CD4-positive, alpha-beta memory T cell (primary cell): ENCODE measurements at places on chromosomes 11 and 22.
A peak's percentile ranks its signal among the peaks of the same experiment; 100 is the strongest.

GRCh38 chr11:64624883-64625481, 34.0 kb downstream of the SLC22A12 start:
- no peak for DNase-seq

DNA sequence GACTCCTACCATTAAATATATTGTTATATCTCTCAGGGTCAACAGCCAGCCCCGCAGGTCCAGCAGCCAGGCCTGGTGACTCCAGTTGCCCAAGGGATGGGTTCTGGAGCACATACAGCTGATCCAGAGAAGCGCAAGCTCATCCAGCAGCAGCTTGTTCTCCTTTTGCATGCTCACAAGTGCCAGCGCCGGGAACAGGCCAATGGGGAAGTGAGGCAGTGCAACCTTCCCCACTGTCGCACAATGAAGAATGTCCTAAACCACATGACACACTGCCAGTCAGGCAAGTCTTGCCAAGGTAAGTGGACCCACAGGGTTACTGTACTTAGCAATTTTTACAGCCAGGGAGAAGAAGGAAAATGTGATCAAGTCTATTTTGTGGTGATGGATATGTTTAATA, 35.1 kb downstream of the EP300 start:
- DNase-seq, result no peak

GRCh38 chr22:35752863-35753189, 35.2 kb downstream of the APOL5 start:
- no peak for DNase-seq

DNA sequence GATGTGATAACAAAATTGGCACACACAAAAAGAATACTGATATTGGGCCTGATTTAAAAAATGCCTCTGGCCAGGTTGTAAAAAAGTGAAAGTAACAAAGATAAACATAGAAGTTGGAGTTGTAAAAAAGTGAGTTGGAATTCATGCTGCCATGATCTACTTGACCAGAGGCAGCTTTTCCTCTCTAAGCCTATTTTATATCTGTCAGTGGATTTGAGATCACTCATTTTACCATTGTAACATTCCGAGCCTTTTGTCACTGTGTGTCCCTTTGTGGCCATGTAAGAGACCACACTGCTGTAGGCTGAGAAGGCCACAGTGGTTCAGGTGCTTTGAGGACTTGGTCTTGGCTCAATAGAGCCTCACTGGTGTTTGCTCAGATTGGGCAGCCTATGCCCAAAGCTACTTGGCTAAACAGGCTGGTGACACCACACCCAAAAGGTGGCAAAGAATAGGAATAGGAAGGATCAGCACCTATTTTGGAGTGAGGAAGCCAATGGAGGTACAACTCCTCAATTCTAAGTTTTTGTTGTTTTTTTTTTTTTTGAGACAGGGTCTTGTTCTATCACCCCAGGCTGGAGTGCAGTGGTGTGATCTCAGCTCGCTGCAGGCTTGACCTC, 7.1 kb downstream of the FEN1 start:
- DNase-seq, result no peak

GRCh38 chr11:65060913-65061408, 2.6 kb upstream of the NAALADL1 start:
- no peak for DNase-seq

- DNase-seq, result no peak
Measured at GRCh38 chr22:46119093-46119728, 31.1 kb upstream of the PPARA start.

GRCh38 chr11:35116245-35116644, 22.7 kb upstream of the CD44 start:
- DNase-seq, result no peak

- DNase-seq, result no peak
Measured at GRCh38 chr11:97990162-97990920, 1030.4 kb upstream of the CNTN5 start.

GRCh38 chr22:23856721-23857605, 712 bp upstream of the SLC2A11 start:
- DNase-seq, result no peak

- DNase-seq, result no peak
Measured at GRCh38 chr11:74820763-74821162, 72.1 kb downstream of the RNF169 start.

DNA sequence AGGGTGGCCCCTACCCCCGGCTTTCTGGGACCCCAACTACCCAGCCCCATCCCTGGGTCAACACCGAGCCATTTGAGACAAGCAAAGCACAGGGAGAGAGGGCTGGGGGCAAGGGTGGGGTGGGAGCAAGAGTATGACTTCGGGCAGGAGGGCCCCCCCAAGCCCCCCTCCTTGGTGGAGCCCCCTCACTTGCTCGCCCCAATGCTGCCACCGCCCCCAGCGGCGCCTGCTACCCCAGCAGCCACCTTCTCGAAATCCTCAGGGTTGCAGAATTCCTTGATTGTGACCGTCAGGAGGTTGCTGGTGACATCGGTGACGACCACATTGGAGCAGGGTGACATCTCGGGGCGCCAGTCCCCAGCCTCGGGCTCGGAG, 6.0 kb downstream of the CBX6 start:
- no peak for DNase-seq

GRCh38 chr11:8756201-8756600, 73.6 kb downstream of the RPL27A start:
- DNase-seq, result no peak

GRCh38 chr22:49662681-49663080, 165.0 kb downstream of the BRD1 start:
- DNase-seq, result no peak

- DNase-seq, result peak; percentile 52
Measured at GRCh38 chr11:72781313-72782080, 12.3 kb downstream of the STARD10 start.

GRCh38 chr11:77071077-77071476, 4.3 kb downstream of the CAPN5 start:
- no peak for DNase-seq

DNA sequence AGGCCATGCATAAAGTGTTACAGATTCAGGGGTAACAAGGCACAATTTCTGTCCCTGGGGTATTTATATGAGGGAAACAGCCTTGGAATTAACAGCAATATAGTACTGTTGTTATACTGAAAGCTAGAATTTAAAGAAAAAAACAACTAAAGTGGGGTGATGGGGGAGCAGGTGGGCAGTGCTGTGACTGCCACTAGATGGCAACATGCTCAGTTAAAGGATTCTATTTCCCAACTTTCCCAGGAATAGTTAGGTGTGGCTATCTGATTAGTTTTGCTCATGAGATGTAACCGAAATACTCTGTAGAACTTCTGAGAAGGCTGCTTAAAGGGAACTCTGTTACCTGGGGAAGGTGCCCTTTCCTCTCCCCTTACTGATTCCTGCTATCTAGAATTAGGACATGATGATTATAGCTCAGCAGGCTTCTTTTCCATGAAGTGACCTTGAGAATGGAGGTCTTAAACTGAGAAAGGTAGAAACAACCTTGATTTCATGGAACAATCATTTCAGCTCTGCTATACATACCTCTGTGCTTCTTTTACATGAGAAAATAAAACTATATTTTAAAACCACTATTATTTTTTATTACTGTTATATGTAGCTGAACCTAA, 102.6 kb downstream of the RELT start:
- no peak for DNase-seq

- DNase-seq, result no peak
Measured at GRCh38 chr22:27210111-27210730, 552.8 kb downstream of the MIAT start.

GRCh38 chr11:2833716-2834502, 51.7 kb downstream of the CDKN1C start:
- DNase-seq, result no peak

DNA sequence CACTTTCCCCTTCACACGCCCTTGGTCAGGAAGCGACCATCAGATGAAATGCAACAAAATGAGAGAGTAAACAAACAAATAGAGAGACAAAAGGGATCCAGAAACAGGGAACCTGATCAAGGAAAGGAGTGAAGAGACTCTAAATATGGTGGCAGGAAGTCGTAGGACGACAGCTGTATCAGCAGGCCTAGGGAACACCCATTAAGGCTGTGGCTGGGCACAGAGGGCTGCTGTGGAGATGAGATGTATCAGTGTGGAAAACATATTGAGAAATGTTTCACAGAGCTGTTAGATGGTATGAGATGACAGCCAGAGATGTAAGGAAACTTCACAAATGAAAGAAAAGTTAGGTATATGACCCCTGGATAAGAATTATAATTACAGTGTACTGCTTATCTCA, 155.8 kb upstream of the MTMR2 start:
- no peak for DNase-seq

GRCh38 chr11:133227632-133228111, 304.6 kb downstream of the OPCML start:
- DNase-seq, result no peak

DNA sequence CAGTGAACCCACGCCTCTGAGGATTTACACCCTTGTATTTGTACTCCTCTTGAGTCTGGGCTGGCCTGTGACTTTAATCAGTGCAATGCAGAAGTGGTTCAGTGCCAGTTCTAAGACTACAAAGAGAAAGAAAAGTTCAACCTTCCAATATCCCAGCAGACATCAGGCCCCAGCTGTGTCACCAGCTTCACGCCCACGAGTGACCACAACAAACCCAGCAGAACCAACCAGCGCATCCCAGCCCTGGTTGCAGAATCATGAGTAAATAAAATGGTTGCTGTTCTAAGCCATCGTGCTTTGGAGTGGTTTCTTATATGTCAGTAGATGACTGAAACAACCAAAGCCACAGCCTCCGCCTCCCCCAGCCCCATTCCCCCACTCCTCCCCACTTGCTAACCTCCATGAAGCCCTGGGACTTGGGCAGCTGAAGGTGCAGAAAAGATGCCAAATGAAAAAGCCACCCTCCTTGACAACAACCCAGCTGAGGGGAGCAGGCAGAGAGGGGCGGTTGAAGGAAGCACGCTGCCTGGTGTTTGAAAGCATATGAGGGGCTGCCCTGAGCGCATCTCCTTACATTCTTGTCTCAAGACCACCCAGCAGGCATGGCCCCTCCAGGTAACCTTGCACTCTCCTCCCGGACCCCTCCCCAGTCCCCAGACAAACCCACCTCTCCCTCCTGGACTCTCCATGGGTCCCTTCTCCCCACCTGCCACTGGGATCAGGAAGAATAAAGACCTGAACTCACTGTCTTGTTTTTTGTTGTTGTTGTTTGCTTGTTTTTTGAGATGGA, 20.9 kb downstream of the TSKU start:
- DNase-seq, result peak; percentile 30

- no peak for DNase-seq
Measured at GRCh38 chr11:65777241-65777640, 3.5 kb downstream of the AP5B1 start.

DNA sequence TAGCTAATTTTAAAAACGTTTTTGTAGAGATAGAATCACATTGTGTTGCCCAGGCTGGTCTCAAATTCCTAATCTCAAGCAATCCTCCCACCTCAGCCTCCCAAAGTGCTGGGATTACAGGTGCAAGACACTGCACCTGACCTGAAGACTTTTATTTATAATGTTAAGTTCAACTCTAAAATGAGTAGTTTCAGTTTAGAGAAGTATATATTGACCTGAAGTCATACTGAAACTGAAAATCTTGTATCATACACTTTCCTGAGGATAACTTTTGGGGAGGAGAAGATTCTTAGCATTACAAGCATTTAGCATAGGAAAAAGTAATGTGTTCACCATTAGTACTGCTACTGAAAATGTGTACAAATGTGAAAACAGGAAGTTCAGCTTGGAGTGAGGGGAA, 249.3 kb downstream of the CASP12 start:
- DNase-seq, result no peak

DNA sequence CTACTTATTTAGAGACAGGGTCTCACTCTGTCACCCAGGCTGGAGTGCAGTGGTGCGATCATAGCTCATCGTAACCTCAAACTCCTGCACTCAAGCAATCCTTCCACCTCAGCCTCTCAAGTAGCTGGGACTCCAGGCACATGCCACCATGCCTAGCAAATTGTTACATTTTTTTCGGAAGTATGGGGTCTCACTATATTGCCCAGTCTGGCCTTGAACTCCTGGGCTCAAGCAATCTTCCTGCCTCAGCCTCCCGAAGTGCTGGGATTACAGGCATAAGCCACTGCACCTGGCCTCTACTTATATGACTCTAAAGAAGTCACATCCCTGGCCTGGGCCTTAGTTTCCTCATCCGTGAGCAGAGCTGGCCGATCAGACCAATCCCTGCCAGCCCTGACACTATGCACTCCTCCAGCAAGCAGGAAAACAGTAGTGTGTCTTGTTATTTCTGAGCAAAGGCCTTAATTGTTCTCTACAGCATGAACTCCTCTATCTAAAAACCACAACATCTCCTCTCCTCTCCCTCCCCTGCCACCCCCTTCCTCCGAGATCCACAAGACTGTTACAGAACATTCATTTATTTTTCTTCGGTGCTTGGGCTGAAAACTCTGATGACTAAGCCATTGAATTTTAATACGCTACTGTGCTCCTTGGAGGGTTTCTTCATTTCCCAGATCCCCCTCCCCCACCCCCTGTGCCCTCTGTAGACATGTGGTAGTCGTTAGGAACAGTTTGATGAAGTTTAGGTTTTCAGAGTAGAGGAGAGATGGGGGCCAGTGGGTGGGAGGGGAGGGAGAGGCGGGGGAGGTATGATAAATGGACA, 91.5 kb downstream of the ABTB2 start:
- no peak for DNase-seq

GRCh38 chr22:48577014-48577690, 1250.5 kb downstream of the BRD1 start:
- DNase-seq, result no peak

DNA sequence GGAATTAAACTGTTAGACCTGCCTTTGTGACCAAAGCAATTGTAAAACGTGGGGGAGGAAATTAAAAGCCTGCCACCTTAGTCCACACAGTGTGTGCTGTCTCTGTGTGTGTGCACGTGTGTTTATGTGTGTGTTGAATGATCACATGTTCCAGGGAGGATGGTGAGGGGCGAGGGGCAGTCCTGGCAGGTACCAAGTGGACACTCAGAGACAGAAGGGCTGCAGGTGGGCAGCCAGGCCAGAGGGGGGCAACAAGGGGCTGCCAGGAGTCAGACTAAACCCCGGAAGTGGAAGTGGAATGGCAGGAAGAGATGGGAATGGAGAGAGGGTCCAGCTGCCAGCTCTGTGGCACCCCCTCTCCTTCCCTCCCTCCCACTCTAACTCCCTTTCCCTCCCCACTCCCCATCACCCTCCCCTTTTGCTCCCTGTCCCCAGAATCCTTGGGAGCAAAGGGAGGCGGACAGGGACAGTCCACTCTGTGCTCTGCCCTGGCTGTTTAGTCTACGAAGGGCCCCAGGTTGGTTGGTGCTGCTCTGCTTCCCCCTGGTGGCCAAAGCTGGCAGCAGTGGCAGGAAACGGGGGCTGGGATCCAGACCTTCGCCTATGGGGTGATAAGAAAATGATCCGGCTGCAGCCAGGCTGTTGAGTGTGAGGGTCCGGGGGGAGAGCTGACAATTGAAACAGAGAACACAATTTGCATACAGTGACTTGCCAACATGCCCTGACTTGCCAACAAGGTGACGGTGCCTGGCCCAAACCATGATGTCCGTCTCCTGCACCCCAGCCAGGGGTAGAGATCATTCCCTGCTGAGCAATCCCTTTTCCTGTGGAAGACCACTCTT, 24.4 kb downstream of the P2RY2 start:
- DNase-seq, result peak; percentile 48
